ENCODE measurements at places on chromosomes 13 and 19.
A peak's percentile ranks its signal among the peaks of the same experiment; 100 is the strongest.

DNA sequence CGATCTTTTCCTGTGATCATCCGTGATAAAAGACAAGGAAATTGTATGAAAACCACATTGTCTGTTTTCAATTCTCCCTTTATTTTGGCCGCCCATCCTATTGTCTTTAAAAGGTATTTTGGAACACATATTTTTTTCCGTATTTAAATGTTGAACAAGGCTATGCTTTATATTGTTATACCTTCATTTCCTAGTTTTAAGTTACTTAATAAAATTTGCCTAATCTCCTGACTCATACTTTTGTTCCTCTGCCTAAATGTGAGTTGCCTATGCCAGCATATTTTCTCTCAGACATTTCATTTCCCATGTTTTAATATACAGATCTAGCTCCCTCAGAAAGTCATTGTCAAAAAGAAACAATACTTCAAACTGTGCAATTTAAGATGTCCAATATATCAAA is 104.2 kb downstream of the SLITRK6 start:
- DNase-seq: no peak

DNA sequence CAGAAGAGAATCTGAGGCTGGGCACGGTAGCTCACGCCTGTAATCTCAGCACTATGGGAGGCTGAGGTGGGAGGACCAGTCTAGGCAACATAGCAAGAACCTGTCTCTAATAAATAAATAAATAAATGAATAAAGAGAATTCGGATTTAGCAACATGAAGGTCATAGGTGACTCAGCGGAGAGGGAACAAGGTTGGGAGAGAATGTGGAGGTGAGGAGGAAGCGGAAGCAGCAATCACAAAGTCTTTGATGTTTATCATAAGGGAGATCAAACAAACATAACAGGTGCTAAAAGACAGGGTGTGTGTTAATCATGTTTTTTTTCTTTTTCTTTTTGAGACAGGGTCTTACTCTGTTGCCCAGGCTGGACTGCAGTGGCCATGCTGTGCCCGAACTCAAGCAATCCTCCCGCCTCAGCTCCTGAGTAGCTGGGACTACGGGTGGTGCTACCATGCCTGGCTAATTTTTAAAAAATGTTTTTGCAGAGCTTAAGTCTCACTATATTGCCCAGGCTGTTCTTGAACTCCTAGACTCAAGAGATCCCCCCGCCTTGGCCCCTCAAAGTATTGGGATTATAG is 16.3 kb downstream of the PBX4 start:
- DNase-seq: no peak

- DNase-seq: no peak
Measured at GRCh38 chr19:13132471-13133180, 14.6 kb downstream of the NACC1 start.

DNA sequence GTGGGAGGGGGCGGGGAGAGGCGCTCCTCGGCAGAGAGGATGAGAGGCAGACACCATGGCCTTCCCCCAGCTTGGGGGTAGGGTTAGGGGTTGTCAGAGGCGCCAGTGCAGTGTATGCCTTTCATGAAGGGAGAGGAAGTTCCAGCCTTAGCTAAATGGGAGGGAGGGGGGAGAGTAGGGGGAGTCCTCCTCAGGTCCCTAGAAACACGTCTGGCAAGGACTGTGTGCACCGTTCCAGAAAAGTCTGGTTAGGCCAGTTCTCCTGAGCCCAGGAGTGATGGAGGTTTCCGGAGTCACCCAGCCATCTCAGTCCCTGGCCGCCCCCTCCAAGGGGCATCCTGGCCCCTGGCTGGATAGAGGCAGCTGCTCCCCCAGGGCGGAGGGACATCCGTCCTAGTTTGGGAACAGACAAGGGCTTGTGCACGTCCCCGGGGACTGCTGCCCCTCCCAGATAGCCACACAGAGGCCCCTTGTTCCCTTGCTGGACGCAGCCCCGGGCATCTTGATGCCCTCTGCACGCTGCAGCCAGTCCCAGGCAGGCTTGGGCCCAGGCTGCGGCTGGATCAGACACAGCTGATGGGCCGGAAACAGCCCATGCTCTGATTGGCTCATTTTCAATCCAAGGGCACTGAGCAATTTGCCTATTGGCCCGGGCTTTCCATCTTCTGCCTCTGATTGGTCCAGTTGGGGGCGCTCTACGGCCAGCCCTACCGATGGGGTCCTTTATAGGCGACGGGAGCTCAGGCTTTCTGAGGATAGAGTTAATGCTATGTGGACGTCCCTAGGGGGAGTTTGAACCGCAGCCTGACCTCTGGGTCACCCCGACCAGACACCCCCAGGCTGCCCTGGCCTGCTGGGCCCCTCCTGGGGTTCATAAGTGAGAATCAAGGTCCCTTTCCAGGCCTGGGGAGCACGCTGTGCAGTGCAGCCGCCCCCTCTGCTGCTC is 3.8 kb downstream of the S1PR2 start:
- DNase-seq: no peak

- no peak for DNase-seq
Measured at GRCh38 chr13:110993788-110994187, 78.9 kb upstream of the ANKRD10 start.

DNA sequence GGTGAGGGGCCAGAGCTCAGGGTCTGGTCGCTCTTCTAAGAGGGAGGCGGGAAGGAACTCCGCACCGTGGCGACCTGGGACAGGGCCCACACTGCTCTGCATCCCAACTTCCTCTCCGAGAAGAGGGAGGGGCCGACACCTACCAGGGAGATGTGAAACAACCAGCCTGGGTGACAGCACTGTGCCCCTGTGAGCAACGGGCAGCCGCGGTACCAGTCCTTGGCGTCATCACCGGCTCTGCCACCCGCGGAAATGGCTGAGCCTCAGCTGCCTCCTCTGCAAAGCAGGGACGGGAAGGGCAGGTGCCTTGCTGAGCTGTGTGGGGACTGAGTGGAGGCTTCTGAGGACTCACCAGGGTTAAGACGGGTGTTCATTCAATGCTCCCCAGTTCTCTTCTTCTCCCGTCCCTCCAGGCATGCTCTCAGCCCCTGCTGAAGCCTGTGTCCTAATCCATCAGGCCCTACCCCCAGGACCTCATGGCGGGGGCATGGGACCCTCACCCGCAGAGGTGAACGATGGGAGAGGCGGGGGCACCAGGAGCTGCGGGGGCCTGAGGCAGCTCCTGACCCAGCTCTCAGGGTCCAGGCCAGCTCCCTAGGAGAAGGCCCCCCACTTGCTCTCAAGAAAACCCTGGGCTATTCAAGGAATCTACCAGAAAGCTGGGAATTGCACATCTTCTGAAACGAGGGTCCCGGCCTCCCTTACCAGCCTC is 9.3 kb downstream of the ZNF787 start:
- no peak for DNase-seq

DNA sequence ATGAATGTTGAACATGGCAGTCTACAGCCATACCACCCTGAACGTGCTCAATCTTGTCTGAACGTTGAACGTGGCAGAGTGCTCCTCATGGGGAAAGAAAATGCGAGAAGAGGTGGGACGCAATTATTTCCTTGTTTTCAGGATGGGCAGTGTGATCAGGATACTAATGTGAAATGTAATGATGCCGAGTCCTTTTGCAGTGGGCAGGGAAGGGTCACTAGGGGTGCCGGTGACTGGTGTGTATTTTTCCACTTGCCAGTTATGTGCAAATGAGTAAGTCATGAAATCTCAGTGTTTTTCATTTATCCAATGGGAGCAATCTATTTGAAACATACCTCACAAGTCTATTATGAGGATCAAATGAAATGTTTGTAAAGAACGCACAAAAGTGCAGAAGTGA is 84.8 kb downstream of the LNX2 start:
- DNase-seq: no peak

- no peak for DNase-seq
Measured at GRCh38 chr13:25683056-25683455, 311.3 kb downstream of the ATP8A2 start.

DNA sequence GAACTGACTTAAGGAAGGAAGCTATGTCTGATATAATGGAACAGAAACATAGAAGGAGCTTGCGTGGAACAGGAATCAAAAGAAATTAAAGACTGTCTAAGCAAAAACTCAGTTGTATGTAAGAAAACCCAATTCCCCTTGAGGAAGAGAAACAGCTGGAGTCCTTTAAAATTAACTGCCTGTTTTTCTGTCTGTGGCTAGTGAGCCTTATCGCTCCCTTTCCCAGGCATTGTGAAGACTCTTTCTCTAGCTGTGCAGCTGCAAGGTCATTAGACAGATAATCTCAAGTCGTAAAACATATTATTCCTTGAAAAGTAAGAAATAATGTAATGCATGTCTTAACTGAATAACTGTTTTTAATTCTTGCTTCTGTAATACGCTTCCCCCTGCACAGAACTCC is 39.7 kb upstream of the IGSF23 start:
- no peak for DNase-seq

DNA sequence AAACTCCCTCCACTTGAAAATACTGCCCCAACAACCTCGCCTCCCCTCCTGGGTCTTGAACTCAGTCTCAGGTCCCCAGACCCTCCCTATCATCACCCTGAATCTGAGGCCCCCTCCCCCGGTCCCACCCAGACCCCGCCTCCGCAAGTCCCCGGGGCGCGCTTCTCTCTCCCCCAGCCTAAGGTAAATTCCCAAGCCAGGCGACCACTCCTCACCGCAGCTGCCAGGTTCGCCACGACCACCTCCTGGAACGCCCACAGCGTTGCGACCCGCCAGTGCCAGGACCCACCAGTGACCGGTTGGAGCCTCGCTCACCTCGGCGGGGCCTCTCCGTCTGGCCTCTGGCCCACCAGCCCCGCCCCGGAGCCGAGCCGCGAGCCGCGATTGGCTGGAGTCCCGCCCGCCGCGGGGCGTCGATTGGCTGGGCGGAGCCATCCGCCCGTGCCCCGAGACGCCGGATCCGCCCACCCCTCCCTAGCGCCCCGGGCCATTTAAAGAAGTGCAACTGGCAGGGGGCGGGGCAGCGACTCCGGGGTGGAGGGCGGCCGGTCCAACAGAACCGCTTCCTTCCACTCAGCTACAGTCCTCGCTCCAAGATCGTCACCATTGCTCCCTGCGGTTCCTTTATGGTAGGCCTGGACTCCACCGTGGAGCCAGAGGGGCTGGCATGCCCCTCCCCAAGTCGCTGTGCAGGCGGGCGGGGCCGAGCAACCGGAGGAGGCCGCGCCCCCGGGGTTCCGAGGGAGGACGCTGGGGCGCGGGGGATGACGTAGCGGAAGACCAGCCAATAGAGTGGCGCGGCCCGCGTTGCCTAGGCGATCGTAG is at the start of gene SERTAD3:
TSS of gene SERTAD3 (minus strand) at position 336 of the 825 bp plus-strand sequence. CDS start 2,255 bp downstream, outside the sequence.
- peak; percentile 90 for DNase-seq

DNA sequence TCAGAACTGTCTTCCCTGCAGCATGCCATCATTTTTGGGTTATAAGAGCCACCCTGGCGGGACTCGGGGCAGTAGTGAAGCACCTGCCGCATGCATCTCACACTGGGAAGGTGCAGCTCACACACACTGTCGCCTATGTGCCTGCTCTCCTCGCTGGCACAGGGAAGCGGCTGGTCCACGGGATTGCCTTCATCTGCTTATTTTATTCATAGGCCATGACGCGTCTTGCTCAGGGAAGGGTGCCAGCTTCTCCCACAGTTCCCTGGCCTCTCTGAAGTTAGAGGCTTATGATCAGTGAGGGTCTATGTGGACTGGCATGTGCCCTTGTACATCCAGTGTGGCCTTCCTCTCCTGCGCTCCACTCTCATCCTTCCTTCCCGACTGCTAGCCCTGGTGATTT is 150.0 kb downstream of the KLF12 start:
- no peak for DNase-seq
